ENCODE measurements at places on chromosomes 7 and 10. TPM values are rescaled to one million over a fixed set of nuclear protein-coding genes. Genes with fewer than 3 reads are reported as not detected.

GRCh38 chr7:142862786-142863400, 8.0 kb downstream of the EPHB6 start:
- no peak for DNase-seq

- no peak for DNase-seq
Observed at GRCh38 chr10:98263088-98263487, 4.9 kb downstream of the LOXL4 start.

- DNase-seq: no peak
Observed at GRCh38 chr7:82098414-82098813, 328.6 kb upstream of the HGF start.

DNA sequence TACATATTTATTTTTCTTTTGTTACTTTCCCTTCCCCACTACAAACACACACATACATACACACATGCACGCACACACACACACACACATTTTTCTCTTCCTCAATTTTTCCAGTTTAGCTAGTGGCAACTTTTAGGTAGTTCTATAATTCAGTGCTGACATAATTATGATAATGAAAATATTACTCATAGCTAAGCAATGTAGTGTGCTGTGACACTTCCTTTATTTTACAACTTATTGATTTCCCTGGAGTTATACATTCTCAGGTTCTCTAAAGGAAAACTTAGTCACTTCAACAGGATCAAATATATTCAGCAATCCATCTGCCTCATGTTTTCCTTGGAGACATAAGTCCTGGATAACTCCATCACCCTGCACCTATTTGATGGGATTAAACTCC, 151.6 kb downstream of the CACNA2D1 start:
- no peak for DNase-seq

DNA sequence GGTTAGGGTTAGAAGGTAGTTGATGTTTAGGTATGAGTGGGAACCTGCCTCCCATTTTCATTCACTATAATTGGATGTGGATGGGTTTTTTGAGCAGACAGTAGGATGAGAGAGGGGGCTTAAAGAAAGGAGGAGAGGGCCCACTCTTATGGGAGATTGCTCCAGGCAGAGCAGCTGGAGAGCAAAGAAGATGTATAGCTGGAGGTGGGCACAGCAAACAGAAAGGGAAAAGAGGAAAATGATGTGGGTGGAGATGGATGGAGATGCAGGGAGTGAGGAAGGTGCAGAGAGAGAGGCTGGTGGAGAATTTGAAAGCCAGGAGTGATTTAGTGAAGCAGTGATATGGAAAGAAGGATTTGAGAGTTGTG, 29.9 kb downstream of the LSMEM1 start:
- no peak for DNase-seq

DNA sequence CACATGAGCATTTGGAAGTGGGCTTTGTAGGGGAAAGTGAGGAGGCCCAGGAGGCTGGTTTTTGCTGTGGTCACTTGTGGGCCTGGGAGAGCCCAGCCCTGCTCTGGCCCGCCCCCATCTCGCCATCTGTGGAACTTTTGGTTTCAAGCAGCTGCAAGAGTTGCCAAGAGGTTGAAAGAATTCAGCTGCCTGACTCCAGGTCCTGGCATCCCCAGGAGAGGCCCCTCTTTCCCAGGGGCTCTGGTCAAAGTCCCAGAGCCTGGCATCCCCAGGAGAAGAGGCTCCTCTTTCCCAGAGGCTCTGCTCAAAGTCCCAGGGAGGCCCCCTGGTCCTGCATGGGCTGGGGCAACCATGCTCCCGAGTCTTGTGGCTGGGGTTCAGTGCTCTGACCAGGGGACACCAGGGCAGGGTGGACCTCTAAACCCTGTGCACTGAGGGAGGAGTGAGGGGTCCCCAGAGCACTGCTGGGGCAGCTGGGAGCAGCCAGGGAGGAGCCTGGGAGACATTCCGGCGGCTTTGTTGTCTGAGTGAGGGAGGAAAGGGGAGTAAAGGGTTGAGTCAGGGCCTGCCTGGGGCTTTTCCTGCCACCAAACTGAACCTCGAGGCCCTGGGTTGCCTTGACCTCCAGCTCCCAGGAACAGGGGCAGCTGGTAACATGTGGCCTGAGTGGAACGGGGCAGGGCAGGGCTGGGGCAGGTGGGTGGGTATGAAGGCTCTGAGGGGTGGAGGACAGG, 27.7 kb upstream of the CSGALNACT2 start:
- peak; percentile 36 for DNase-seq

DNA sequence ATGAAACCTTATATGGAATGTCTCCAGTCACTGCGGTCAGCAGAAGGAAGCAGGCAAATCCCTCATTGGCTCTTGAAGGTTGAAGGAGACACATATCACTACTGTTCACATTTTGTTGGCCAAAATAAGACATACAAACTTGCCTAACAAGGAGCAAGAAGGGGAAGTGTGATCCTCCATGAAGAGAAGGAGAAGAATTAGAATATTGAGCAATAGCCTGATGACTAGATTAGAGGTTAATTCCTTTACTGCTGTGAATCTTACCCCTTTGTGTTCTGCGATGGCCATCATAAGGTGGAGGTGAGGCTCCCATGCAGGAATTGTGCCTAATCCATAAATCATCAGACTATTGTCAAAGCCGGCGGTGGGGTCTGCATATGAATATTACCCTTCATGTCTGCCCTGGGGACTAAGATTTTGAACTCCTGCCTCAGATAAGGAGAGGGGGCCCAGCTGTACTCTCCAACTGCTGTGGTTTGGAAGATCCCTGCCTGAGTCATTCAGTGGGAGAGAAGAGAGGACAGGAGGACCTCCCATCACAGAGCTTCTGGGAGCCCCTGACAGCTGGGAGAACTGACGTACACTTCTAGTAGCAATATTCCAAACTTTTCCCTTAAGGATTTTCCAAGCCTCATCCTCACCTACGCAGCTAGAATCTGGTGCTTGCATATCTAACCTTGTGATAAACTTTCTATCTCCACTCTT, 398.5 kb downstream of the REEP3 start:
- no peak for DNase-seq

DNA sequence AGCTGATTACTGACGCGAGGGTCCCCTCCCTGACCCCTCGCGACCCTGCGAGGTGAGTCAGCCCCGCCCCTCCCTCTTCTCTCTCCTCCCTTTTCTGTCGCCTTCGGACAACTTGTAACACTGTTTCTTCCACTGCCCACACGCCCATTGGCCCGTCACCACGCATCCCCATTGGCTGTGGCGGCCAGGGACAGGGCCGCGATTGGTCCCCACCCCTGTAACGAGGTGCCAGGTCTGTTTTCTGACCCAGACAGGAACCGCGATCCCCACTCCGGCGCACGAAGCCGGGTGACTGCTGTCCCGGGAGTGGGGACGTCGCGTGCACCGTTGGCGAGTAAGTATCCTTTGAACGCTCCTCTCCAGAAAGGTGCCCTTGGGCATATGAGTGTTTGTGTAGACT, at the start of gene STRA8:
Gene STRA8, plus strand, starts transcription at position 269 of the 400 bp plus-strand sequence. CDS start 6,687 bp downstream, outside the sequence.
- DNase-seq: no peak

- no peak for DNase-seq
Observed at GRCh38 chr10:116973946-116974455, 31.0 kb downstream of the SHTN1 start.

DNA sequence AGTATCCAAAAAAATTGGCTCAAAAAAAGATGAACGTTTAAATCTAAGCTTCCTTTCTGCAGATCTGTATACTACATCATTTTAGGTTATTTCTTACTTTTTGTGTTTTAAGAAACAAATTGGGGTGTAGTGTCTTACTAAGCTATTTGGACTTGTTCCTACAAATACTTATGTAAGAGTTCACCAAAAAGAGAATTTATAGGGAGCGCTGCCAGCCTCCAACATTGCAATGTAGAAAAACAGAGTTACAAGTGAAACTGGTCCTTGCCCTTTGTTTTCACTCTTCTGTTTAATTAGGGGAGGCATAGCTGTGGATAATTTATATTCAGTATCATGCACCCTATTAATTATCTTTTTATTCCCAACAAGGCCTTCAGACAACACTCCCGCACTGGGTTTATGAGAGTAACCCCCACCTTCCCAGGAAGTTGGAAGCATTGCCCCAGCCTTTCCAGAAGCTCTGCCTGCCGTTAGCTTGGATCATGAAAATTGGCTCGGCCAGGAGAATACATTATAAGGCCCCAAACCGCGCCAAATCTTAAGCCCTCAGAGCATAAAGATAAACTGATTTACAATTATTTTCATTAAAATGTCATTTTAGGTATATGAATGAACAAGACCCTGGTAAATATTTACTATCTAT, 261.8 kb upstream of the KLF6 start:
- no peak for DNase-seq

The PI4K2A gene
- 19.6 TPM for polyA plus RNA-seq

The ARMC3 gene
- 0.89 TPM for polyA plus RNA-seq

All from left renal pelvis (tissue), 4 donors.